ENCODE measurements at places on chromosomes 1 and 21.

DNA sequence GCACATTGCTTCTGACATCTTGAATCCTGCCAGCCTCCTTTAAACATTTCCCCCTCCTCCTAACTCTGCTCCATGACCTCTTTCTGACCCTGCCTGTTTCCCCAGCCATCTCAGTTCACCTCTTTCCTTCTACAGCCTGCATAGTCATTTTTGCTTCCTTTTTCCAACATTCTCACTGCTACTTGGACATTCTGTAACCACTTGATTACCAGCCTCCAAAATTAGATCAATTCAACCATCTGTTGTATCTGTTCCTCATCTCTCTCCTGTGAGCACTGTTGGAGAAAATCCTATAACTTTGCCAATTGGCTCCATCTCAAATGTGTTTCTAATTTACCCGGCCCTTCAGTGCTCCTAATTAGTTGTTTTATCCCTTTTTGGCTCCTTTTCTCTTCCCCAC is 27.5 kb upstream of the GPR88 start:
- DNase-seq, result no peak

DNA sequence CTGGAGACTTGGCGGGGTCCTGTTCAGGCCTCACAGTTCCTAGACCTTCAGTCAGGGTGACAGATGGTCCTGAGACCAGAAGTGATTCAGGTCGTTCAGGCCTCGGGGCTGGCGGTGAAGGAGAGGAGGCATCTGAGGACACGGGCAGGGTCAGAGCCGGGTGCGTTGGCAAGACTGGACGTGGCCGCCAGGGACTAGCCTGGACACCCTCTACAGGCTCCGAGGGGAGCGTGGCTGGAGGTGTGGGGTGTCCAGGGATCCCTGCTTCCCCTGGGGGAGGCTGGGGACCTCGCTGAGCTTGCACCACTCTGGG is 64.0 kb upstream of the TARDBP start:
- DNase-seq, result no peak

GRCh38 chr1:58881471-58881994 is 97.7 kb upstream of the JUN start:
- peak; percentile 84 for DNase-seq

DNA sequence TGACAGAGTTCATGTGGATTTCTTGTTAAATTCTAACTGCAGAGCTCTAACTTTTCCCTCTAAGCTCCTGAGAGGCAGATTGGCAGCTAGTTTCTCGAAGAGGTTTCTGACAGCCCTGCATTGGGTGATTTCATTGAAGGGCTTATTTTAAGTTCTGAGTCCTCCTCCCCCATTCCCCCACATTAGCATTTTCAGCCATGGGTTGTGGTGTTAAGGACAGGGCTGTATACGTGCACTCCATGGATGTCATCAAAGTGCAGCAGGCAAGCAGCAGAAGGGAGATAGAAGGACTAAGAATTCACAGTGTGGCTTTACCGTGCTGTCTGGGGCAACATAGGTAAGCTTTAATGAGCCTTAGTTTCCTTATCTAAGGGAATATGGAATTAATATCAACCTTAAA is 19.0 kb downstream of the CRYZ start:
- DNase-seq, result no peak

All from ACHN (cell line).